ENCODE measurements at places on chromosomes 3 and 15.

DNA sequence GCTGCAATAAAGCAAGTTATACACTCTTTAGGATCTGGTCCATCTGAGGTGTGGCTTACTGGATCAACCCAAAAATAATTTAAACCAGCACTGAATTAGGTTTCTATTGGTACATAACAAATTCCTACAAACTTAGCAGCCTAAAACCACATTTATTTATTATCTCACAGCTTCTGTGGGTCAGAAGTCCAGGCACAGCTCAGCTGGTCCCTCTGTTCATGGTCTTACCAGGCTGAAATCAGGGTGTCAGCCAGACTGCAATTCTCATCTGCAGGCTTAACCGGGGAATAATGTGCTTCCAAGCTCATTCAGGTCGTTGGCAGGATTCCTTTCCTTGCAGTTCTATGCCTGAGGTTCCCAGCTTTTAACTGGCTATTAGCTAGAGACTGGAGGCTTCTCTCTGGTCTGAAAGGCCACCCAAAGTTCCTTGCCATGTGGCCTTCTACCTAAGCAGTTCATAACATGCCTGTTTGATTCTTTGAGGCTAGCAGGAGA is 477.4 kb upstream of the WNT5A start:
- no peak for DNase-seq

GRCh38 chr3:33071181-33071580 is 25.8 kb downstream of the GLB1 start:
- DNase-seq, result no peak

GRCh38 chr3:14273901-14274611 is 95.4 kb downstream of the LSM3 start:
- DNase-seq, result no peak

DNA sequence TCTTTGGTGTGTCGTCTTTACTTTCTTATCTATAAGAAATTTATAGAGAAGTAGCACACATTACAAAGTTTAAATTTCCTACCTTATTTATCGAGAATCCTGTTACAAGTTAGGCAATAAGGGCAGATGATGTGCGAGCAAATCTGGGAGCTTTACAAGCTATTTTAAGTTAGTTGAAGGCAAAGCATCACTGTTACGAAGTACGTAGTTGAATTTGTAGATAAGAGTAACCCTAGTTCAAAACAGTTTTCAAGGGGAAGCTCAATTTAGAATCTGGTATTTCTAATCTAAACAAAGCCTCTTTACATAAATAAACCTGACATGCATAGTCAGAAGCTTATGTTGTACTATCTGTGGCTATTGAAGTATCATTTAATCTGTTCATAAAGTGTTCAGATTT is 8.4 kb downstream of the KBTBD8 start:
- no peak for DNase-seq

GRCh38 chr15:74830868-74831267 is 4.4 kb downstream of the CPLX3 start:
- no peak for DNase-seq

DNA sequence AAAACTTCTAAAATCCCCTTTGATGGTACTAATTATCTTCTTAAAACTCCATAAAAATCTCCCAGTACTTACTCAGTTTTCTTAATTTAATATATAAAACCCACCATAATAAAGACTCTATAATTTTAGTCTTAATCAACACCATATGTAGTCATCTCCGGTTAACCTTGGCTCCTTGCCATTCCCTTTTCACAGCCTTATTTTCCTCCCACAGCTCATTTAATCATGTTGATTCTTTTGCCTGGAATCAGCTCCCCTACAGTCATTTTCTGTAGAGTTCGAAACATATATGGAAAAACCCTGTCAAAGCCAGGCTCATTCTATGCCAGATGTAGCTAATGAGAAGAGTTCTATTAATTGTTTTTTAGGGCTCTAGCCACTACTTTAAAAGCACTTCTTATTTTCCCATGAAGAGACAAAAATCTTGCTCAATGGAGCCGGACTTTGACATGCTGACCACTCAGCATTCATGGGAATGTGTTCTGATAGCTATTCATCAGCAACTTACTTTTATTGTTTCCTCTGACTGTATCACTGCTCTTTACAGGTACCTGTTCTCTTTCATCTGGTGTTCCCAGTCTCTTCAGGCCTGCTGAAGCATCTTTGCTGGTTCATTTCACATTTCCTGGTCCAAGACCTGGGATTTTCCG is 573.4 kb downstream of the NAALADL2 start:
- DNase-seq, result no peak

GRCh38 chr3:155192957-155193746 is 100.3 kb downstream of the STRIT1 start:
- DNase-seq, result no peak

DNA sequence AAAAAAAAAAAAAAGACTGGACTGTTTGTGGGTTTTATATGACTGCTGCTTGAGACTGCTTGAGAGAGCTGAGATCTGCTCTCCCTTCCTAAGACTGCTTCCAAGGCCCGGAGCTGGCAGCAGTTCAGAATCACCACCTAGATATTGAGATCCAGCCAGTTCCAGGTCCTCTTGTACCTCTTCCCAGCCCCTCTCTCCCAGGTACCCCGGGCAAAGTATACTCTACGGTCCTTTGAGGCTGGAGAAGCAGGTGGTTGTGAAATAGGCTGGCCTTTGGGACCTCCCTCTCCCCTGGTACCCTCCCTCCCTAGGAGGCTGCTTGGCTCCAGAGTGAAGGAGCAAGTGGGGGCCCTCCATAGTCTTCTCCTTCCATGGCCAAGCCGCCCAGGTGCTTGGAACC is 12.6 kb upstream of the BAHD1 start:
- no peak for DNase-seq

DNA sequence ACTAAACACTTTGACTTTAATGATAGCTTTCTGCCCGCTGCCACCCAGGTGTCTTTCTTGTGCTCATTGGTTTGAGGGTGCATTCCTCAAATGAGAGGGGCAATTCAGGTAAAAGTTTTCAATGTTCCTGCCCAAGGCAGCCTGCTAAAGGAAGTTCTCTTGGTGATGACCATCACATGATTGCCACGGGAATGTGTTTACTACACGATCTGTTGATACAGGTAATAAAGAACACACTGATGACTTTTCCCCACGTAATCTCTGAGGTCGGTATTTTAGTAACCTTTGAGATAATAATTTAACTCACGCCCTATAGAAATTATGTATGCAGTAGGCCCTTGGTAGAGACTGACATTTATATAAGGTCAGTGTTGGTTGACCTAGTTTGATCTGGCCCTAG is 39.3 kb downstream of the FNDC3B start:
- no peak for DNase-seq

DNA sequence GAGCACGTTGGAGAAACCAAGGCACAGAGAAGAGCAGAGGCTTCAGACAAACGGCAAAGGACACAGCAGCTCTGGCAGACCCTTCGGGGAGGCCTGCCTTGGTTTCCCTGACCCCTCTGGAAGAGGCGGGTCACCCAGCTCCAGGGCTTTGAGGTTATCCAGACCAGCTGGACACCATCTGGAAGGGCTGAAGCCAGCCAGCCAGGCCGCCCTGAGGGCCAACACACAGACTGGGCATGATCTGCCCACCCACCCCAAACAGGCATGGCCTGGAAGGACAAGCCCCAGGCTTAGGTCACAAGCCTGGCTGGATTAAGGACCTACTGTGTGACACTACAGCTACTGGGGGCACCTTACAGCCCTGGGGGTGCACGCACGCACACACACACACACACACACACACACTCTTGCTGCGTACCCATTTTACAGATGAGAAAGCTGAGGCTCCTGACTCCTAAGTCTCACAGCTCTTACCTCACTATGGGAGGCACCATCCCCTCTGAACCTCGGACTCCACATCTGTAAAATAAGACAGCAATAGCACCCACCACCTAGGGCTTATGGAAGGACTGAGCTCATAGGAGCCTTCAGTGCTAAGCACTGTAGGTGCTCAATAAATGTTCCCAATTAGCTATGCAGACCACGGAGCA is 10.8 kb downstream of the PLXND1 start:
- no peak for DNase-seq

DNA sequence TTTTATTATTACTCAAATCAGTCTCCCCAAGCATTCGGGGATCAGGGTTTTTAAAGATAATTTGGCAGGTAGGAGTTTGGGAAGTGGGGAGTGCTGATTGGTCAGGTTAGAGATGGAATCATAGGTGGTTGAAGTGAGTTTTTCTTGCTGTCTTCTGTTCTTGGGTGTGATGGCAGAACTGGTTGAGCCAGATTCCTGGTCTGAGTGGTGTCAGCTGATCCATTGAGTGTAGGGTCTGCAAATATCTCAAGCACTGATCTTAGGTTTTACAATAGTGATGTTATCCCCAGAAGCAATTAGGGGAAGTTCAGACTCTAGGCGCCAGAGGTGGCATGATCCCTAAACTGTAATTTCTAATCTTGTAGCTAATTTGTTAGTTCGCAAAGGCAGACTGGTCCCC is 20.6 kb upstream of the TRANK1 start:
- DNase-seq, result no peak

- no peak for DNase-seq
Measured at GRCh38 chr3:115254492-115255196, 107.6 kb upstream of the ZBTB20 start.

- DNase-seq, result no peak
Measured at GRCh38 chr3:196763179-196763578, 23.5 kb downstream of the PAK2 start.

GRCh38 chr3:86951322-86951721 is 39.6 kb downstream of the VGLL3 start:
- no peak for DNase-seq

GRCh38 chr3:127477396-127477795 is 113.1 kb downstream of the TPRA1 start:
- DNase-seq, result no peak

DNA sequence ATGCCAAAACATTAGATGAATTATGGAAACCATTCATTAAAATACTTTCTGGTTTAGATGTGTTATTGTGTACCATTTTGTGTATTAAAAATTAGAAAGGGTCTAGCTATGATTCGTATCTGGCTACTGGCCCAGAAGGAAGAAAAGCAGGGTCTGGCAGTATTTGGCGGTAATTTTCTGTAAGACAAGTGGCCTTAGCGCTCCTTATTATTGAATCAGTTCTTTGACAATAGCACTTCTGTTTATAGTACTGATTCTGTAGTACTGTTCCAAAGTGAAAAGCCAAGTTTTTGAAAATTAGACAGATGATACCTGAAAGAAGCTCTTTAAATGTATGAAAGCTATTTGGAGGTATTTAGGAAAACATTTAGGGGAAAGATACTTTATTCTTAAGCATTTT is 10.2 kb downstream of the GLCE start:
- no peak for DNase-seq

DNA sequence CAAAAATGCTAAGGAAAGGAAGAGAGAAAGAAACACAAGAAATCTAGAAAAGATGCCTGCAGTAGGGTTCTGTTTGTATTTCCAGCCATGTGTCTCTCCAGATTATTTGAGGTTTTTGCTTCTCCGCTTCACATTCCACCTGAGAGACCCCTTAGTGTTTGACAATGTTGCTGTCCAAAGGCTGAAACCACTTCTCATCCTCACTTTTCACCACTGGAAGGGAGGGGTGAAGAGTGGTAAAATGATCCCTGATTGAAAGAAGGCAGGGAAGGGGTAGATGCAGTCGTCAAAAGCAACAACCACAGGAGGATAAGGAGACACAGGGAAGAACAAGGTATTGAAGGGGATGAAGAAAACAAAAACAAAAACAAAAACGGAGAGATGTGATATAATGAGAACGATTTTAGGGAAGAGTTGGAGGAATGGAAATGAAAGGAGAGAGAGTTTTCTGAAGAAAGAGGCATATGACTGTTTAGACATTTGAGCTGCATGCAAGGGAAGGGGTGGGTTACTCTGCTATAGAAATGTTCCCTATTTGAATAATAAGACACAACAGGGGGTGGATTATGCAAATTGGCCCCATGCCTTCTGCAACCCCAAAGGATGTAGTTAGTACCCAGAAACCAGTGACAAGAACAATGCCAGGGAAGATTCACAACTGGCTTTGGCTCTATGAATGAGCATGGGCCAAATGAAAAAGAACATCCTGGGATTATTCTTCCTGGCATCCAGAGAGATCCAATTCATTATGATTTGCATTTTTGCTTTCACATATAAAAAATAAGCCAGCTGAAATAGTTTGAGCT is 235.9 kb downstream of the GAP43 start:
- no peak for DNase-seq

GRCh38 chr3:64760258-64760657 is 72.5 kb upstream of the ADAMTS9 start:
- no peak for DNase-seq

- no peak for DNase-seq
Measured at GRCh38 chr15:29117778-29118177, 151.8 kb downstream of the NSMCE3 start.

DNA sequence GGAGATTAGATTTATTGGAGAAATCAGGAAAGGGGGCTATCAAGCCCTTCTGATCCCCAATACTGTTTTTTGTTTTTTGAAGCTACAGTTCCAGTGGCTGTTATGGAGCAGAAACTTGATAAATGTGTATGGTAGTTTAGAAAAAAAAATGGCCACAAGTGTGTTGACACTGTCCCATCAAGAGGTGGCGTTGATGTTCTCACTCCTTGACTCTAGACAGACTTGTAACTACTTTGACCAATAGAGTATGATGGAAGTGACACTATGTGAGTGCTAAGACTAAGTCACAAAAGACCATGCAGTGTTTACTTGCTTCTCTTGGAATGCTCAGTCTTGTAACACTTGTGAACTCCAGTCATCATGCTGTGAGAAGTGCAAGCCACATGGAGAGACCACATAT is 356.7 kb downstream of the PDCD6IP start:
- DNase-seq, result no peak

DNA sequence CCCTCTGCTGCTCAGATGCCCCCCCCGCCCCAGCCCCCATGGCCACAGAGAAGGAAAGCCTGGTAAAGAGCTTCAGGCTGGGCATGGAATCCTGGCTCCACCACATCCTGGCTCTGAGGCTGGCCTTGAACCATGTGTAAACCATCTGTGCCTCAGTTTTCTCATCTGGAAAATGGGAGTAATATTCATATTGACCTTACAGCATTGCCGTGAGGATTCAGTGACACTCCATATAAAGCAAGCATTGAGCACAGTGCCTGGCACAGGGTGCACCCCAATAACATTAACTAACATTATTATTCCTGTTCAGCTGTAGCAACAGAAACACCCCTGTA is 150.7 kb downstream of the XXYLT1 start:
- DNase-seq, result no peak

- DNase-seq, result no peak
Measured at GRCh38 chr15:74976159-74976558, 19.2 kb upstream of the SCAMP5 start.

- no peak for DNase-seq
Measured at GRCh38 chr3:19945969-19946831, 697 bp upstream of the RAB5A start.

GRCh38 chr15:23764306-23764705 is 77.2 kb upstream of the NDN start:
- DNase-seq, result no peak

All from activated CD4-positive, alpha-beta T cell treated with anti-CD3 and anti-CD28 coated beads for 1 hour (primary cell).